ENCODE measurements at places on chromosomes 7 and 10. TPM values are rescaled to one million over a fixed set of nuclear protein-coding genes. Genes with fewer than 3 reads are reported as not detected.

- DNase-seq, result no peak
These were observed 11.7 kb upstream of the VIM start for GRCh38 chr10:17216217-17216900.

DNA sequence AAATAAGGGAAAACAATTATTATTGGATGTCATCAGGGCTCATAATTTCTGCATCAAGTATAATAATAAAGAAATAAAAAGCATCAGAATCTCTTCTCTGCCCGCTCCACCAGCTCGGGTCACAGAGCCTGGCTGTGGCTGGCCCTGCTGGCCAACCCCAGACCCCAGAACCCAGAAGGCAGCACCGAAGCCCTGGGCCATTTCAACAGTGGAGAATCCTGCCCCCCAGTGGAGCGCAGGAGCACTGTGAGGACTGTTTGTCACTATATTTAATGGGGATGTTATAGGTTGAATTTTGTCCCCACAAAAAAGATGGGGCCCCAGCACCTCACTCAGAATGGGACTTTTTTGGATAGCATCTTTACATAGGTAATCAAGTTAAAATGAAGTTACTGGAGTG is 27.3 kb downstream of the DENND11 start:
- DNase-seq, result no peak

- DNase-seq, result no peak
These were observed 98.6 kb upstream of the KCTD7 start for GRCh38 chr7:66529883-66530610.

The PI4K2A gene
- 10.5 TPM for total RNA-seq

The FLNC gene
- 30.9 TPM for total RNA-seq

The NHLRC2 gene
- 20.6 TPM for total RNA-seq

GRCh38 chr10:80268266-80268665 is 21.2 kb downstream of the MAT1A start:
- no peak for DNase-seq

DNA sequence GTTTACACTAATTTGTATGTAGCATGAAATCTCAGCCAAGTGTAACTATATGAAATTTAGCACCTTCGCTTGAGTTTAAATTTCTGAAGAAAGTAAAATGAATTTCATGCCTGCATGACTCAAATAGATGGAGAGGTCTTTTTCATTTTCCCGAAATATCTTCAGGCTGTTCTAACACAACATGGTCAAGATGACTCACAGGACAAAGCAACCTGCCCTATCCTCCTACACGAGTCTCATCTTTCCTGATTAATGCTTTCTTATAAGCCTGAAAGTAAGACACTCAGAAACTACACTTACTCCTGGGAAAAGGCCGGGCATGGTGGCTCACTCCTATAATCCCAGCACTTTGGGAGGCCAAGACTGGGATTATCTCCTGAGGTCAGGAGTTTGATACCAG is 41.2 kb downstream of the CH25H start:
- DNase-seq, result no peak

GRCh38 chr10:52558090-52558489 is 214.5 kb downstream of the MBL2 start:
- no peak for DNase-seq

The CCL26 gene
- total RNA-seq, result not detected
